NCI-H1092 treated with DMSO at 0.1 percent for 48 hours (cell line): ENCODE measurements at places on chromosomes 16 and 17.

DNA sequence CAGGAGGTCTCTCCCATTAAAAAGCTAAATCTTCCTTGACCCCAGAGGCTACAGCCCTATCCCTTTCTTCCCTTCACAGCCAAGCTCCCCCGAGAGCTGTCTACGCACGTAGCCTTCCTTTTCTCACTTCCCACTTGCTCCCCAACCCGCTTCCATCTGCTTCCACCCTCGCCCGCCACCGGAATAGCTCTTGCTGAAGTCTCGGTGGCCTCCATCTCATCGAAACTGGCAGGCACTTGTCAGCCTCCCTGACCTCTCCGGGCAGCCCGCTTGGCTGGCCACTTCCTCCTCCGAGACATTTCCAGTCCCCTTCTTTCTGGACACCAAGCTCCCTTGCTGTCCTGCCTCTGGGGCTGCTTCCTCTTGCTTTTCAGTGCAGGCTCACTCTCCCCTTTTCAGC is 10.7 kb upstream of the EPOP start:
- no peak for DNase-seq

DNA sequence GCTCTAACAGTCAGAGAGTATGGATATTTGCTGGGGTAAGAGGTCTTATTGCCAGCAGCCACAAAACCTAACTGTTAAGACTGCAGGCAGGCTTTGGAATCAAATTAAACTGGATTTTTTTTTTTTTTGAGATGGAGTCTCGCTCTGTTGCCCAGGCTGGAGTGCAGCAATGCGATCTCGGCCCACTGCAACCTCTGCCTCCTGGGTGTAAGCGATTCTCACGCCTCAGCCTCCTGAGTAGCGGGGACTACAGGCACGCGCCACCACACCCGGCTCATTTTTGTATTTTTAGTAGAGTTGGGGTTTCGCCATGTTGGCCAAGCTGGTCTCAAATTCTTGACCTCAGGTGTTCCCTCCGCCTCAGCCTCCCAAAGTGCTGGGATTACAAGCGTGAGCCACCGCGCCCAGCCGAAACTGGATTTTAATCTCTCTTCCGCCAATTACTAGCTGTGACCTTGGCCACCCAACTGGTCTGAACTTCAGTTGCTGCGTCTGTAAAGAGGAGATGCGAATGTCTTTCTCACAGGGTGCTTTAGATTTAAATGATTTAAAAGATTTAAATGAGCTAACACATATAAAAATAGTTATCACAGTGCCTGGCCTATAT is 842 bp downstream of the MRPL10 start:
- DNase-seq = no peak

GRCh38 chr17:8016632-8017424 is 14.4 kb downstream of the GUCY2D start:
- peak; percentile 2 for DNase-seq

- no peak for DNase-seq
Observed at GRCh38 chr16:143047-143446, 4.6 kb upstream of the NPRL3 start.

DNA sequence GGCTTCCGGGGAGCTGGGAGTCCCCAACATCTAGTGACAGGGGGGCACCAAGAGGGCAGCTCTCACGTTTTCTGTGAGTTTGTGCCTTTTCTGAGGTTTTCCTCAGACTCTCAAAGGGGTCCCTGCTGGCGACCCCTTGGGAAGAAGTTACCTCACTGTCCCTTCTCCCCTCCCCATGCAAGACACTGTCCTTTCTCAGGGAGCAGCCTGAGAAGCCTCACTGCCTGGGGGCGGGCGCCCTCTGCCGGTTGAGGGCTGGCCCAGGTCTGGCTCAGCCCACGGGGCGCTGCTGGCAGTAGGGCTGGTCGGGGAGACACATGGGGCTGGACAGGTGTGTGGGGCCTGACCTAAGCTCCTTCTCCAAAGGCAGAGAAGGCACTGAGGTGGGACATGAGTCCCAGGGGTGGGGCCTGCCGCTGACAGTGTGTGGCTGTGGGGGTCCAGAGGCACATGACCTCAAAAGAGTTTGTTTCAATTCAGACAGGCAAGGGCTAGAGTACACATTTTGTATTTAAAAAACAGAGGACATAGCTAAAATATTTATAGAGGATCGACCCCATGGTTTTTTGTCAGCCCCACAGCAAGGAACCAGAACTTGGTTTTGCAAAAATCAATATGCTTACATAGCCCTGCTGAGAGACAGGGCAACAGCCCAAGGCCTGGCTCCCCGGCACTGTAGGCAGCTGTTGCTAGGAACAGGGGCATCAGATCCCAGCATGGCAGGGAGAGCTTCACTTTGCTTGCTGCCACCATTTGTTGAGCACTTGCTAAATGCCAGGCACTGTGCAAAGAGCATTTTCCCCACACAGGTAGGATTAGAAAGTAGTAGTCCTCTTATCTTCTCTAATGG is 18.5 kb upstream of the ALDH3A1 start:
- peak; percentile 22 for DNase-seq

GRCh38 chr17:5873781-5874180 is 196.4 kb upstream of the WSCD1 start:
- DNase-seq = no peak

GRCh38 chr17:66849851-66850580 is 15.1 kb downstream of the CACNG5 start:
- no peak for DNase-seq

DNA sequence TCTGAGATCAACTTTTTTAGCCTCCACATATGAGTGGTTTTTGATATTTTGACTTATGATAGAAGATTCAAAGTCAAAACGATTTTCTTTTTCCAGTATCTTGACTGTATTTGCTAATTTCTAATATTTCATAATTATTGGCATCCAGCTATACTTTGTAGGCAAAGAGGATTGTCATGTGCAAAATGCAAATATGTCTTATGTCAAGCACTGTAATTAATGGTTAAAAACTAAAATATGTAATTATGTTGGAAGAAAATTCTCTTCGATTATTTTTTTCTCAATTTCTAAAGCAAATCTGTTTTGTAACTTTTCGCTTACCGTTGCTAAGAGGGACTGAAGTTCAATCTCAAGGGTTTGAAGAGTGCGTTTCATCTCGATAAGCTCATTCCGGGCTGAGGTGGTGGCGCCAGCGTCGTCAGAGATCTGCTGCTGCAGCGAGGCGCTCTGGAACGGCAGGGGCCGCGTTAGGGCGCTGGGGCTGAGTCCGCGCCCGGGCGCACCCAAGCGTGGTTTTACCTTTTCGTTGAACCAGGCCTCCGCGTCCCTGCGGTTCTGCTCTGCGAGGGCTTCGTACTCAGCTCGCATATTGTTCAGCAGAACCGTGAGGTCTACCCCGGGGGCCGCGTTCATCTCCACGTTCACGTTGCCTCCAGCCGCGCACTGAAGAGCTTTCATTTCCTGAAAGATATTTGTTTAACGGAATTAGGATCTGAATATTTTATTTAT is 3.0 kb downstream of the KRT27 start:
- DNase-seq = peak; percentile 8

DNA sequence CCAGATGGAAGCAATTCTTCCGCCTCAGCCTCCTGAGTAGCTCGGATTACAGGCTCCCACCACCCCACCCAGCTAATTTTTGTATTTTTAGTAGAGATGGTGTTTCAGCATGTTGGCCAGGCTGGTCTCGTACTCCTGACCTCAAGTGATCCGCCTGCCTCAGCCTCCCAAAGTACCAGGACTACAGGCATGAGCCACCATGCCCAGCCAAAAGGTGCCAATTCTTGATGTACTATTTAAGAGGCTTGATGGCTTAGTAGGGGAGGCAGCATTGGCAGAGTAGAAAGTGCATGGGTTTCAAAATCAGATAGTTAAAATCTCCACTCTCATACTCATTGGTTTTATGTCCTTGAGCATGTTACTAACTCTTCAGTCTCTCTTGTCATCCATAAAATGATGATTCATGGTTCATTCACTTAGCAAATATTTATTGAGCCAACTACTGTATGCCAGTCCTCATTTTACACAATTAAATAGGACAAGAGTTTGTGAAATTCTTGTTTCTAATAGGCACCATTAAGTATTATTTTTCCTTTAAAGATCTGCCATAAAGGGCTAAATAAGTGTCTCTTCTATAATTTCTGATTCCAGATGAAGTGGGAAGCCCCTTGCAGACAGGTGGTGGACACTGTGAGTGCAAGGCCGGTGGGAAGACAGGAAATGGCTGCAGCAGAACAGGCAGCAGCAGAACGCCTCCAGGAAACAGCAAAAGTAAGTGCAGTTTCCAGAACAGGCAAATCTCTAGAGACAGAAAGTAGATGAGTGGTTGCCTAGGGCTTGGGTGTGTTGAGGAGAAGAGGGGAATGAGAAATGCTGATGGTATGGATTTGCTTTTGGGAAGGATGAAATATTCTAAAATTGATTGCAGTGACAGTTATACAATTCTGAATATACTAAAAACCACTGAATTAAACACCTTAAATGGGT is 8.2 kb upstream of the RPL27 start:
- no peak for DNase-seq

- no peak for DNase-seq
Observed at GRCh38 chr17:78343543-78344201, 16.2 kb downstream of the SOCS3 start.

DNA sequence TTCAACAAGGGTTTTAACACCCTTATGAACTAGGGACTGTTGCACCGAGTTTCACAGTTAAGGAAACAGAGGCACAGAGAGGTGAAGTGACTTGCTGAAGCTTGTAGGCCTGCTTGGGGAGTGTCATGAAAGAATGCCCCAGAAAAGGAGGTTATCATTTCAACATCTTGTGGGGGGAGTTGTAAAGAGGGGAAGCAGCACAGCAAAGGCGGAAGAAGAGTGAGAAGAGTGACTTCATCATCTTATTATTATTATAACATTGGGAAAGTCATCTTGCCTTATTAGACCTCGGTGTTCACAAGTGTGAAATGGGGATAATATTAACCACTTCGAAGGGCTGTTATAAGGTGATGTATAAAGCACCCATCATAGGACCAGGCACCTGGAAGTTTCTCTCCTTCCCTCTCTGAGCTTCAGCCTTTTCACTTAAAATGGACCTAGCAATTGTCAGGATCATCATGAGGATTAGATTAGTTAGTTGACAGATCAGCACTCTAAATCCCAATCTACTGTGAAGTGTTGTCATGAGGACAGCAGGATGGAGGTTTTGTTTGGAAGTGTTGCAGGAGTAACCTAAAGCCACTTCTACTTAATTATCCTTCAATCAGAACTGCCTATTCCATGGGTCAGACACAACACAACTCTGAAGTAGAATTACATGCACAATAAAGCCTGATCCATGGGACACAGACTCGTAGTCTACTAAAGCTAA is 2.3 kb downstream of the CCL4 start:
- no peak for DNase-seq

DNA sequence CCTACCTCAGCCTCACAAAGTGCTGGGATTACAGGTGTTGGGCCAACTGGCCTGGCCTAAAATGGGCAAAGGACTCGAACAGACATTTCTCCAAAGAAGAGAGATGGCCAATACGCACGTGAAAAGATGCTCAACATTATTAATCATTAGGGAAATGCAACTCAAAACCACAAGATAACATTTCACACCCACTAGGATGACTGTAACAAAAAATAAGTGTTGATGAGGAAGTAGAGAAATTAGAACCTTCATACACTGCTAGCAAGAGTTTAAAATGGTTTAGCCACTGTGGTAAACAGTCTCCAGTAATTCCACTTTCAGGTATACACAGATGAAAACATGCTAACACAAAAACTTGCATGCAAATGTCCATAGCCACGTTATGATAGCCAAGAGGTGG is 5.7 kb downstream of the TMED6 start:
- DNase-seq = no peak

GRCh38 chr17:65987988-65988387 is 203.9 kb downstream of the CEP112 start:
- DNase-seq = peak; percentile 0

GRCh38 chr16:88613-89012 is 10.6 kb downstream of the MPG start:
- DNase-seq = no peak

DNA sequence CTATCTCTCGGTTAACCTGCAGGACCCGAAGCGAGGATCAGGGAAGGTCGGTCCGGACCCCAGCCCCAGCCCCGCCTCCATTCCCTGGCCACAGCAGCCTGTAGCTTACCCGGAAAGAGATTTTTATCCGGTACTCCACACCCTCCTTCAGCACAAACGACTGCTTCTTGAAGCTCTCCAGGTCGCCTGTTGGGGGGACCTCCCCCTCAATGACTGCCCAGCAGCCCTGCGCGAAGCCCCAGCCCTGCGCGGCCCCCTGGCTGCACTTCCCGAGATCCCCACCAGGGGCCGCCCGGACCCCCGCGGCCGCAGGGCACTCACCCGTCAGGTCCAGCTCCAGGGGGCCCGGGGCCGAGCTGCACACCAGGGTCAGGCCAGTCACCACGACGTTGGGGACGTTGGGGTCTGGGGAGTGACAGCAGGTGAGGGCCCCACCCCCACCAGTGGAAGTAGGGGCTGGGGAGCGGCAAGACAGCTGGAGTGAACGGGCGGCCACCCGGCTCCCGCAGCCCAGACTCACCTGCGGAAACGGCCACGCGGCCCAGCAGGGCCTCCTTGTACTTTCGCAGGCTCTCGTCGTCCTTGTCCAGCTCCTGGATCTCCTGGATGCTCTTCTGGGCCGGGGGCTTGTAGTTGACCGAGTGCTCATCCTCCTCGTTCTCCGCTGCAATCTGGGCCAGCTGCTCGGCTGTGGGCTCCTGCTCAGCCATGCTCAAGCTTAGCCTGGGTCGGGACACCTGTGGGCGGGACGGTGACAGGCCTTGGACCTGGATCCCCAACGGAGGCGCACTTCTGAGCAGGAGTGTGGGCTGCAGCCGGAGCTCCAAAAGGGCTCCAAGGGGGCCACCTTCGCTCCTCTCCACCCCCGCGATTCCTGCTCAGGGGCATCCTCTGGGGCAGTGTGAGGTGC is 1.7 kb downstream of the ARHGDIA start:
- no peak for DNase-seq

GRCh38 chr17:52420555-52421078 is 262.1 kb upstream of the CA10 start:
- no peak for DNase-seq

GRCh38 chr17:18314059-18314730 is 599 bp downstream of the TOP3A start:
- no peak for DNase-seq

DNA sequence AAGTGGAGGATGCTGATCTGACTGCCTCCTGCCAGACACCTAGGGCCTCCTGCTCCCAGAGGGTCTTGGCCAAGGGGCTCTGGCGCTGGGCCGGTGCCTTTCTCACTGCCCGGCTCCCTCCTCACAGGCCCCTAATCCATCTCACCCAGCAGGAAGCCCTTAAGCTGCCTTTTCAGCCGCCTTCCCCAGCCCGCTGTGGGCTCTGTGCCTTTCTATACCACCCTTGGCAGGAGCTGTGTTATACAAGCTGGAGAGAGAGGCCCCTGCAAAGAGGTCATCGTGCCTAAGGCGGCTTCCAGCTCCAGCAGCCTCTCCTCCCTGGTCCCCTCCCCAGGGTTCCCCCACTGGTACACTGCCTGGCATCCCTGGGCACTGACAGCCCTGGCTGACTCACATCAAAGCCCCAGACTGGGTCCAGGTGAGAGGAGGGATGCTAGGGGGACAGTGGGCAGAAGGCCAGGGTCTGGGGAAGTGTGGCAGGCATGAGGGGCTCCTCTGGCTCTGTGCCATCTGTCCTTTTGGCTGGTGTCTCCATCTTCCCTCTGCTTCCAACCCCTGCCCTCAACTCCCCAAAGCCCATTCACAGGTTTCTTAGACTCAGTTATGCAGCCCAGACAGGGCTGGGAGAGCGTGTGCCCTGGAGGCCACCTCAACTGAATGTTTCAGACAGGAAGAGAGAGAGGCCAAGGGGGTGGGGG is 15.3 kb upstream of the FZD2 start:
- DNase-seq = peak; percentile 46
